ENCODE measurements at places on chromosomes 1 and 21.

- DNase-seq: no peak
These were observed 28.3 kb downstream of the CDC14A start for GRCh38 chr1:100380635-100381034.

DNA sequence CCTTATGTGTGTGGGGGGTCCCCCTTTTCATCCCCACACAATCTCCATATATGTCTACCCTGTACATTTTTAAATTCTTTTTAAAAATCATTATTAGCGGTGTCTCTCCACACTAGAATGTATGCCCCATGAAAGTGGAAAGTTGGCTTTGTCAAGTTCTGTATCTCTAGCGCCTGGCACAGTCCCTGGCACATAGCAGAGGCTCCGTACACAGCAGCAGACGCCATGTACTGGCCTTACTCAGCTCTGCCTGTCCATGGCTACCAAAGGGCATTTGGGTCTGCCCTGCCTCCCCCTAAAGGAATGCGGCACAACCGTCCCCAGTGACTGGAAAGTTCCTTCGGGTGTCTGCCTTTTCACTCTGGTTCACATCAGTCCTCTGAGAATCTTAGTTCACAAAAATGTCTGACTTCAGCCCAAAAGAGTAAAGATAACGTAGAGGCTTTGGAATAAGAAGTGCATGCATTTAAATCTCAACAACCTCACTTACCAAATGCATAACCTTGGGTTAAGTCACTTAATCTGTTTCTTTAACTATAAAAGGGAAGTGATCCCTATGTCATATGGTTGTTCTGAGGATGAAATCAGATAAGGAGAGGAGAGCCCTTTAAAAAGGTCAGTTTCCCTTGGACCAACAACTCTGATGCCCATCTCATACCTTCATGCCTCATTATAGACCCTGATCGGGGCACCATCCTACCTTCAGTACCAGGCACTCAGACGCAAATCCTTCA lies 61.1 kb downstream of the CD46 start:
- DNase-seq: no peak

- DNase-seq: no peak
These were observed 204.5 kb upstream of the LRRC7 start for GRCh38 chr1:69363236-69363635.

GRCh38 chr1:202123336-202123813 lies 658 bp downstream of the GPR37L1 start:
- no peak for DNase-seq

- DNase-seq: no peak
These were observed 3.4 kb downstream of the RUNX3 start for GRCh38 chr1:24926563-24927249.

DNA sequence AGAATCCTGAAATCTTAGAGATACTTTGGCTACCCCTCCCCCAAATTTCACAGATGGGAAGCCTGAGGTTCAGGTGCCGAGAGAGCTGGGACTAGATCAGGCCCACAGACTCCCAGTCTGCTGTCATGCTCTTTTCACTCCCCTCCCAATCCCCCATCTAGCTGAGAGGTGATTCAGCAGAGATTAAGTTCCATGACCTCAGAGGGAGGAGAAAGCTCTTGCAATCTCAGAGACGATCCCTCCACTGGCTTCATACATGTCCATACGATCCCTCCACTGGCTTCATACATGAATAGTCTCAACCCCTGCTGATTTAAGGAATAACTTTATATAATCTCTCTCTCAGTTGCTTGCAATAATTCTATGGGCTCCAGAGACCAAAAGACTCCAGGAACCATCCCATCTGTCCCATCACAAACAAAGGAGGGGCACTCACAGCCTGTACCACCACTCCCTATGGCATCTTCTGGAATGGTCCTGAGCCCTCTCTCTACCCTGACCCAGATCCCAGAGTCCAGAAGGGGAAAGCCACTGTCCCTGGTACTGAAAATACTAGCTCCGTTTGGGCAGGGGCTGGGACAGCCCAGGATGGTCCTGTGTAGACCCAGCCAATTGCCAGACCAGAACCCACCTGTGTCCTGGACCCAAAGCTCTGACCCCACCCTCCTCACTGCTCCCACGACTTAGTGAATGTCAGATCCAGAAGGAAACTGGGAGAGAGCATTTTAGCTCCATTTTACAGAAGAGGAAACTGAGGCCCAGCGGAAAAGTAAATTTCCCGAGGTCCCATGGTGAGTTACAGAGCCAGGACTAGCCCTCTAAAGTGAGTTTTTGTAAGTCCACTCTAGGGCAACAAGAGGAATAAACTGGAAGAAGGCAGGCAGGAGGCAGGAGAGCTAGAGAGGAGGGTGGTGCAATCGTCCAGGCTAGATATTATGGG lies 27.1 kb downstream of the RIMS3 start:
- no peak for DNase-seq

GRCh38 chr1:110159168-110159567 lies 8.9 kb downstream of the SLC6A17 start:
- DNase-seq: no peak

GRCh38 chr21:29334717-29335428 lies 36.2 kb downstream of the BACH1 start:
- DNase-seq: no peak

DNA sequence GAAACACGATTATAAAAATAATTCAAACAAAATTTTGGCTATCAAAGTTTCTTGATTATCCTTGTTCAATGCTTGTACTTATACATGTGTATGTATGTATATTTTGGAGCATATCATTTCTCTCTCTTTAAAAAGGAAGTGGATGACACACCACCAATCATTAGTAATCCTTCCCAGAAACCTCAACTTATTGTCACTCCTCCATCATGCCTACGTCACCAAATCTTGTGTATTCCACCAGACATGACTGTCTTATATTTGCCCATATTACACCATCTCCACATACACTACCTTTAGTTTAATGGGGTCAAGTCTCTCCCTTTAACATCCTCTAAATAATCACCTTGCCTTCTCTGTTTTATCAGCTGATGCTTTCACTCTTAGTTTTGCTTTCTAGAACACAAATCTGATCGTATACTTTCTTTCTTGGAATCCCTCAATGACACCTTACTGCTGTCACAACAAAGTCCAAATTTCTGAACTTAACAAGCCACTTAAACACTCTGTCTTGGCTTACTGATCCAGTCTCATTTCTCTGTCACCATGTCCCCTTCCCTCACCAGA lies 124.0 kb downstream of the BRINP3 start:
- no peak for DNase-seq

- no peak for DNase-seq
These were observed 152.5 kb downstream of the NEGR1 start for GRCh38 chr1:72129869-72130268.

- DNase-seq: no peak
These were observed 6.6 kb downstream of the SELL start for GRCh38 chr1:169704797-169705196.

DNA sequence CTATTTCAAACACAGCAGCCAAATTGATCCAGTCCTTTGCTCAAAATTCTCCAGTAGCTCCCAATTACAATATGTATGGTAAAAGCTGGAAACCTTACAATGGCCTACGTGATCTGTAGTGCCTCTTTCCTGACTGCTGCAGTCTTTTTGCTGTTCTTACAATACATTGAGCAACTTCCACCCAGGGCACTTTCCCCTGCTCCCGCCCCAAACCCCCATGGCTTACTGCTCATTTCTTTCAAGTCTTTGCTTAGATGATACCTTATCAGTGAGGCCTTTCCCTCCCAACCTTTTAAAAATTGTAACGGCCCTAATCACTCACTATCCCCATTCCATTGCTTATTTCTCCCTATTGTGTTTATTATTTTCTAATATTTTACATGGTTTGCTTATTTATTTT lies 43.9 kb upstream of the APOBEC4 start:
- no peak for DNase-seq

- no peak for DNase-seq
These were observed 20.7 kb upstream of the CHIA start for GRCh38 chr1:111269825-111270406.

- no peak for DNase-seq
These were observed 456.7 kb downstream of the LMO4 start for GRCh38 chr1:87785386-87785785.

- DNase-seq: peak; percentile 18
These were observed 3.8 kb upstream of the PADI3 start for GRCh38 chr1:17244821-17245740.

- DNase-seq: no peak
These were observed 258.1 kb downstream of the SDCCAG8 start for GRCh38 chr1:243513726-243514491.

DNA sequence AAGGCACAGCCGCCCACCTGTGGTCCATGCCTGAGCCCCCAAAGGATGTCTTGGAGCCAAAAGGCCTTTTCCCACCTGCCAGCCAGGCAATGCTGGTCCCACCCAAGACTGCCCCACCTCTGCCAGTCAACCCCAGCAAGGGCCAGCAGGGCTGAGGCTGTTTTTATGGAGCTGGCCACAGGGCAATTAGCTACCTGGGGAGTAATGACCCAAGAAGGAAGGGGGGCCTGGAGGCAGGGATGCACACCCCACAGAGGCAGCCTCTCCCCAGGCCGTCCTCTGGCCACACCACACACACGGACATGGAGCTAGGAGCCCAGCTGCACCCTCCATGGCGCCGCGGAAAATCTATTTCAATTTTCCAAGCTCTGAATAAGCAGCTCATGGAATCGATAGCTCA lies 27.2 kb downstream of the CHD5 start:
- DNase-seq: no peak

GRCh38 chr1:79737193-79737592 lies 730.7 kb upstream of the ADGRL4 start:
- DNase-seq: no peak

- DNase-seq: no peak
These were observed 89.8 kb downstream of the EVI5 start for GRCh38 chr1:92695104-92695503.

- no peak for DNase-seq
These were observed 1.3 kb downstream of the NCMAP start for GRCh38 chr1:24557220-24557619.

GRCh38 chr1:44170281-44170823 lies 28.9 kb upstream of the KLF18 start:
- DNase-seq: no peak

- DNase-seq: no peak
These were observed 16.4 kb downstream of the TEX38 start for GRCh38 chr1:46687921-46688509.

GRCh38 chr21:45517249-45518065 lies 24.8 kb downstream of the SLC19A1 start:
- no peak for DNase-seq

GRCh38 chr1:118881751-118882150 lies 106.4 kb downstream of the TBX15 start:
- DNase-seq: no peak

DNA sequence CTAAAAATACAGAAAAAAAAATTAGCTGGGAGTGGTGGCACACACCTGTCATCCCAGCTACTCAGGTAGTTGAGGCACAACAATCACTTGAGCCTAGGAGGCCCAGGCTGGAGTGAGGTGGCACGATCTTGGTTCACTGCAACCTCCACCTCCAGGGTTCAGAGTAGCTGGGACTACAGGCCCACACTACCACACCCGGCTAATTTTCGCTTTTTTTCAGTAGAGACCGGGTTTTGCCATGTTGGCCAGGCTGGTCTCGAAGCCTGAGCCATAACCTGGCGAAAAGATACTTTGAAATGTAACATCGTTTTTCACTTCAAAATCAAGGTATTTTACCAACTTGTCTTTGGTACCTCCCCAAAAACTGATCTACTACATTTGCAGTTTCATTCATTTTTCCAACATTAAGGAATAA lies 6.1 kb downstream of the GAS5 start:
- DNase-seq: no peak

- no peak for DNase-seq
These were observed 41.8 kb downstream of the CDCP2 start for GRCh38 chr1:54110996-54111395.

- no peak for DNase-seq
These were observed 244.1 kb upstream of the MAP1LC3C start for GRCh38 chr1:242242983-242243382.

DNA sequence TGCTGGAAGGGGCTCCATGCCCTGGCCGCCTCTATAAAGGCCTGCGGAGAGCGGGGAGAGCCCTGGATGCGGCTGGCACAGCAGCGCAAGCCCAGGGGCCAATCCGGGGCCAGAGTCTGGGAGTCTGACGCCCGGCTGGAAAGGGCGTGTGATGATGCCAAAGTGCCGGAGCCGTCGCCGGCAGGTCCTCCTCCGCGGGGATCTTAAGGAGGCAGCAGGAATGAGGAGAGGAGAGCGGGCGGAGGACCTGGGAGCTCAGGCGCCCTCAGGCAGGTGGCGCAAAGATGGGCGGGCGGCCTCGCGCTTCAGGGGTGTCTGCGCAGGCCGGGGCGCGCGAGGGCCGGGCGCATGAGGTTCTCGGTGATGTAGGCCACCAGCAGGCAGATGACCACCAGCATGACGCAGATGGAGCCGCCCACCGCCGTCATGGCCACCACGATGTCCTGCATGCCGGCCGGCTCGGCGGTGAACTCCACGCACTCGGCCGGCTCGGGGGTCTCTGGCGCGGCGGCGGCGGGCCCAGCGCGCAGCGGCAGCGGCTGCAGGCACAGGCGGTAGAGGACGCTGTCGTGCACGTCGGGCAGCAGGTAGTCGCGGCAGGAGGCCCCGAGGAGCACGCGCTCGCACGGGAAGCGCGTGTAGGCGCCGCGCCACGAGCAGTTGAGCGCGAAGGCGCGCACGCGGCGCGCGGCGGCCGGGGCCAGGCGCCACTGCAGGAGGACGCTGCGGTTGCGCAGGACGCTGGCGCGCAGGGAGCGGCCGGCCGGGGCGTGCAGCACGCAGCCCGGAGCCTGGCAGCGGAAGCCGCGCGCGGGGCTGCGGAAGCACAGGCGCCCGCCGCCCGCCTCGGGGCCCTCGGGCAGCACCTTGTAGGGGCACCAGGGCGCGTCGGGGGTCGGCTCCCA lies 653 bp downstream of the FNDC10 start:
- DNase-seq: no peak

- no peak for DNase-seq
These were observed 51.3 kb downstream of the LGR6 start for GRCh38 chr1:202244841-202245261.

DNA sequence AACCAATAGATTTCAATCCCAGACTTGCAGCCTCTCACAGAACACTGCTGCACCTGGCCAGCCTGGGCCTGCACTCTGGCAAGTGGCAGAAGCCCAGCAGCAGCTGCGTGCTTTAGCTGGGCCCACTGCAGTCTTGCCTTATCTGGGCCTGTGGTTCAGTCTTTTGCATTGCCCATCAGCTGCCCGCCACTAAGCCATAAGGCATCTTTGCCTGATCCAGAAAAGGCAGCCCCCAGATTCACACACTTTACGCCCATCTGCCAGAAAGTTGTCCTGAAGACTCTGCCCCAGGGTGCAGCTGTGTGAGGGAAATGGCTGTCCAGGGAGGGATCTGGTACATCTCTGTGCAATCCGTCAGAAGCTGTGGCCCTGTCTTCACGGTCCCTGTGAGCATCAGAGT lies 217.0 kb downstream of the DNAH14 start:
- no peak for DNase-seq

- DNase-seq: peak; percentile 48
These were observed 2.7 kb downstream of the SERPINC1 start for GRCh38 chr1:173914366-173914871.

DNA sequence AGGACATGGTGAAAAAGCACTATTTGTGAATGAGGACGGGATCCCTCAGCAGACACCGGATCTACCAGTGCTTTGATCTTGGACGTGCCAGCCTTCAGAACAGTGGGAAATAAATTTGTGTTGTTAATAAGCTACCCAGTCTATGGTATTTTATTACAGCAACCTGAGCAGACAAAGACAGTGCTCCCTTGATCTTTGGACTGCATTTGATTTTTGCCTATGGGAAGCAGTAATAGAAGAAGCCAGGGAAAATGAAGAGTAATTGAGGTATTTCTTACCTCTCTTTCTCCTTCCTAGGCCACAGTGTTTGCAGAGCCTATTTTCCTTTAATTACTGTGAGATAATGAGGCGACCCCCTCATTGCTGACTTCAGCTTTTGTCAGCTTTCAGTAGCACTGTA lies 87.9 kb downstream of the PDE4B start:
- peak; percentile 58 for DNase-seq
